Karpas-422 (cell line): ENCODE measurements at places on chromosomes 5 and 9. TPM values are rescaled to one million over a fixed set of nuclear protein-coding genes. Genes with fewer than 3 reads are reported as not detected.

The SGCD gene
- total RNA-seq: not detected in 2 replicates

The PLAC8L1 gene
- 2.0 TPM in 1 of 2 replicates, not detected in the other for total RNA-seq

DNA sequence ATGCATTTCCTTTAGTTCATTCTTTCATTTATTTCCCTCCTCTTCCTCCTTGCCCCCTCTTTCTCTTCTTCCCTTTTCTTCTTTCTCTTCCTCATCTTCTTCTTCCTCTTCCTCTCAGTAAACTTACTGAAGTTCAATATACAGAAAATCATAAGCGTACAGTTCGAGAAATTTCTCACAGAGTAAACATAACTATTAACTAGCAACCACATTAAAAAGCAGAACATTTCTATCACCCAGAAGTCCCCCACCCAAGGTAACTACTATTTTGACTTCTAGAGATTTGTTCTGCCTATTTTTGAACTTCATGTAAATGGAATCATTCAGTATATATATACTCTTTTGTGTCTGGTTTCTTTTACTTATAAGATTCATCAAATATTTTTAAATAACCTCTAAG is 48.2 kb downstream of the TNFAIP8 start:
- no peak for DNase-seq

- no peak for DNase-seq
Observed at GRCh38 chr5:57383093-57383861, 99.3 kb downstream of the ACTBL2 start.

- DNase-seq: no peak
Observed at GRCh38 chr5:145787996-145788395, 47.1 kb downstream of the PRELID2 start.

GRCh38 chr9:79764374-79764773 is 192.6 kb downstream of the TLE4 start:
- no peak for DNase-seq
